Breast epithelium (tissue), 4 donors: ENCODE measurements at places on chromosomes 12 and 14. TPM values are rescaled to one million over a fixed set of nuclear protein-coding genes. Genes with fewer than 3 reads are reported as not detected.
A peak's percentile ranks its signal among the peaks of the same experiment; 100 is the strongest.

DNA sequence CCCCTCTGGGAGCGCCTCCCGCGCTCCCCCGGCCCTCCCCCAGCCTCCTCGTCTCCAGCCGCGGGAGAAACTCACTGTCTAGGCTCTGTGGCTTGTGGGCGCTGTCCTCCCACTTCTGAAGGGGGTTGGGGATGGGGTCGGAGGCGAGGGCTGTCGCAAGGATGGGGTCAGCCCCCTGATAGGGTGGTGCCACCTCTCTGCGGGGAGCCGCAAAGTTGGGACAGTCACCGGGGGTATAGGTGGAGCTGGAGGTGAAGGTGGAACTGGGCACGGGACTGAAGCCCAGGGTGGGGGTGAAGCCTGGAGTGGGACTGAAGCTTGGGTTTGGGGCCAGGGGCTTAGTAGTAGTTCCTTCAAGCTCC, 12.2 kb downstream of the TNFRSF1A start:
- DNase-seq: no peak
- peaks cover 14% of the 10 kb centered on the region for H3K36me3 ChIP-seq
- H3K27ac ChIP-seq: peak overlapping the region; percentile 82
- H3K4me3 ChIP-seq: no peak overlapping the region
- H3K4me1 ChIP-seq: peaks cover 15% of the 10 kb centered on the region
- H3K27me3 ChIP-seq: no peaks in the 10 kb centered on the region

The PSMC6 gene
- total RNA-seq: 78.3 TPM

GRCh38 chr12:92134638-92135274, 10.9 kb downstream of the BTG1 start:
- H3K27me3 ChIP-seq: no peaks in the 10 kb centered on the region
- peak overlapping the region; percentile 59 for H3K27ac ChIP-seq
- no peaks in the 10 kb centered on the region for H3K36me3 ChIP-seq
- H3K4me1 ChIP-seq: peaks cover 8% of the 10 kb centered on the region
- peak overlapping the region; percentile 37 for H3K4me3 ChIP-seq

DNA sequence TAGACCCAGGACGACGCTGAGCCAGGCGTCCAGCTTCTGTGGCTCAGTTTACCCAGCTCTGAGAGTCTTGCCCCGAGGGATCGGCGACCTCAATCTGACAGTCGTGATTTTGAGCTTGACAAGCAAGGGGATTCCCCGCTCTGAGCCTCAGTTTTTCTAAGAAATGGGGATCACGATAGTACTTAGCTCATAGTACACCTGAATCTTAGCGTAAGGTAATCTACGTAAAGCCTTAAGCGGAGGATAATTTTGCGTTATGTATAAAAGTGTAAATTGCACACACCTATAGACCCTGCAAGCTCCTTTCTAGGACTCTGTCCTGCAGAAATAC, 285 bp downstream of the MVK start:
- H3K4me1 ChIP-seq: peaks cover 16% of the 10 kb centered on the region
- H3K27ac ChIP-seq: peak overlapping the region; percentile 81
- DNase-seq: no peak
- no peaks in the 10 kb centered on the region for H3K27me3 ChIP-seq
- H3K4me3 ChIP-seq: peak overlapping the region; percentile 59

DNA sequence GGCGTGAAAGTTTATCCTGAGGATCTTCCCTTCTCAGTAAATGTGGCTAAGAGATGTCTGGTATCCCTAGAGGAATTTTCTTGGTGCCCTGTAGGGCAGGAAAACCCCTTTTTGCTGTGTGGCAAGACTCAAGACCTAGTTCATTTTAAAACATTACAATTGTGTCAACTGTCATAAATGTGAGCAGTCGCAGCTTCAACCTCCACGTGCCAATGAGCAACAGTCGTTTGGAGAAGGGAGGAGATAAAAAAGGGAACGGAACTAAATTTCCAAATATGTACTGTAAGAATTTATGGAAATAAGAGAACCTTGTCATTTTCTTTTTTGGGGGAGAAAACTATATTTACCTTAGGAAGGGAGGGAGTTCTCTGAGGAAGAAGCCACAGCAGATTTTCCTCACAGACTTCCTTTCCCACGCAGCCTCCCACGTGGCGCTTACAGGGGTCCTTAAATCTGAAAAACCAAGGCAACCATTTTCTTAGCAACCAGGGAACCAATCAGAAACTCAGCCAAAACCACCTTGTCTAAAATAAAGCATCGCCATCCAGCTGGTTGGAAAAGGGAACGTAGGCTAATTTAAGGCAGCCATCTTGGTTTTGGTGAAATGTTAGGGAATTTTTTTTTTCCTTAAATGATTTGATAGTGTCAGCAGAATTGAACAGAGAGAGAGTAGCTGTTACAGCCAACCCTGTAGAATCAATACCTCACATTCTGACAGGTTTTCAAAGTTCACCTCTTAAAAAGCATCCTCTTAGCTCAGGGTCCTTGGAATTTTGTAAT, 99.1 kb downstream of the FIGNL2 start:
- no peak overlapping the region for H3K27ac ChIP-seq
- H3K4me1 ChIP-seq: no peaks in the 10 kb centered on the region
- DNase-seq: no peak
- H3K27me3 ChIP-seq: no peaks in the 10 kb centered on the region

DNA sequence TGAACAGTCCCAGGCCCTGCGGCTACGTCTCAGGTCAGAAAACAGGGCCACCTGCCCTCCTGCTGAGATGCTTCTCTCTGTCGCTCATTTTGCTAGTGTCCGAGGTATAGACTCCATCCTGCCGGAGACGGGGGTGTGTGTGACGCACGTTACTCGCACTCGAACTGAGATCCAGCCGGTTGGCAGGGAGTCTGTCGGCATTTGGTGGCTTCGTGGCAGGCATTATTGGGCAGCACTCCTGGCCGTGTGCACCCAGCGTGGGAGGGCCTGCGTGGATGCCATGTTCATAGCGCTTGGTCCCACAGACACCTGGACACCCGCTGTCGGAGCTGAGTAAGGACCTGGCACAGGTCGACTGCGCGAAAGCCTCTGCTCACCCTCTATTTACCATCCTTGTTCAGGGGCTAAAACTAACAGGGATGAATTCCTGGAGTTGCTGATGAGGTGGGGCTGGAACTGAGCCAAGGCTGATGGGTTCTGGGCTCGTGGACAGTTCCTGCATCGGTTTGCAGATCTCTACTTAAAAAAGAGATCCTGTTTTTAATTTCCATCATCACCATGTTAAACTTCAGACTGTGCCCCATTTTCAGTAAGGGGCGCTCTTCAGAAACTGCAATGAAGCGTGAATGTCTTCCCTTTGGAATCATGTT, 28.6 kb downstream of the AACS start:
- H3K36me3 ChIP-seq: no peaks in the 10 kb centered on the region
- H3K27me3 ChIP-seq: no peaks in the 10 kb centered on the region
- H3K27ac ChIP-seq: no peak overlapping the region
- H3K4me3 ChIP-seq: no peak overlapping the region
- no peak for DNase-seq

DNA sequence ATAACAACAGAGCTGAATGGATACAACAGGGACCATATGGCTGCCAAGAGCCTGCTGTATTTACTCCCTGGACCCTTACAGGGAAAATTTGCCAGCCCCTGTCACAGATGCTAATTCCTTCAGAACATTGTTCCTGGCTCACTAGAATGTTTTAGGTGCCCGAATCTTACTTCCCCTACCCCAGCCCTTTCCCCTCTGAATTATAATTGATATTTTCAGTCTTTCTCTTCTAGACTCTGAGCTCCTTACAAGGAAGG, 235.3 kb downstream of the KSR2 start:
- no peak overlapping the region for H3K27ac ChIP-seq
- no peaks in the 10 kb centered on the region for H3K4me1 ChIP-seq
- H3K36me3 ChIP-seq: no peaks in the 10 kb centered on the region
- no peaks in the 10 kb centered on the region for H3K27me3 ChIP-seq

The SYT10 gene
- not detected for total RNA-seq

DNA sequence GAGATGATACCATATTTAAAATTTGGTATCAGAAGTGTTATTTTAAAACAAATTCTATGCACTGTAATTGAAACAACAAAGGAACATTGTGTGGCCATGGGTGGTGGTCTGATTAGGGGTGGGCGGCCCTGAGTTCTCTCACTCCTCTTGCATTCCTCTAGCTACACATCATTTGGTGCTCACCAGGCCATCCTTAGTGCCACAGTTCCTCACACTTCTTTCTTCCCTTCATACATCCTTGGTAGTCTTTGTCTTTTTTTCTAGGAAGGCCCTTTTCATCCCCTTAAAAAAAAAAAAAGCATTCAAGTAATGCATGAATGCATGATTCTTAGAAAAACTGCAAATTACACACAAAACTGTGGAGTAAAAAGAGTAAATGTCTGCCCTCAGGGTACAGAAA, 2.4 kb upstream of the MANSC4 start:
- H3K27me3 ChIP-seq: no peaks in the 10 kb centered on the region
- H3K4me1 ChIP-seq: peaks cover 4% of the 10 kb centered on the region
- no peak for DNase-seq
- H3K27ac ChIP-seq: peak overlapping the region; percentile 96

GRCh38 chr12:132103542-132104308, 40.4 kb downstream of the DDX51 start:
- DNase-seq: no peak
- H3K27me3 ChIP-seq: no peaks in the 10 kb centered on the region
- H3K4me3 ChIP-seq: no peak overlapping the region
- no peaks in the 10 kb centered on the region for H3K4me1 ChIP-seq
- no peaks in the 10 kb centered on the region for H3K36me3 ChIP-seq
- no peak overlapping the region for H3K27ac ChIP-seq

DNA sequence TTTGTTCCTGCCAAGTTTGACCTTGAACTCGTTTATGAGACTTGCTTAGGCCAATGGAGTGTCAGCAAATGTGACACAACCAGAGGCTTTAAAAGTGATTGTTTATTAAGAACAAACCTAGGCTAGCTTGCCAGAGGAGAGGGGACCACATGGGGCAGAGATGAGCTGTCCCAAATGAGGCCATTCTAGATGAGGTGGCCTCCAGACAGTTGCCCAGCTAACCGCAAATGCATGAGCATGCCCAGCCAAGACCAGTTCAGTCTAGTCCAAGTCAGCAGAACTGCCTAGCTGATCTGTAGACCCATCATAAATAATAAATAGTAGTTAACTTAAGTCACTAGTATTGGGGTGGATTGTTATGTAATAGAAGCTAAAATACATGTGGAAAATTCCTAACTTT, 172.8 kb upstream of the DYRK2 start:
- H3K4me1 ChIP-seq: no peaks in the 10 kb centered on the region
- no peak for DNase-seq
- no peaks in the 10 kb centered on the region for H3K36me3 ChIP-seq
- no peak overlapping the region for H3K4me3 ChIP-seq

The HOXC9 gene
- 4.6 TPM for total RNA-seq

DNA sequence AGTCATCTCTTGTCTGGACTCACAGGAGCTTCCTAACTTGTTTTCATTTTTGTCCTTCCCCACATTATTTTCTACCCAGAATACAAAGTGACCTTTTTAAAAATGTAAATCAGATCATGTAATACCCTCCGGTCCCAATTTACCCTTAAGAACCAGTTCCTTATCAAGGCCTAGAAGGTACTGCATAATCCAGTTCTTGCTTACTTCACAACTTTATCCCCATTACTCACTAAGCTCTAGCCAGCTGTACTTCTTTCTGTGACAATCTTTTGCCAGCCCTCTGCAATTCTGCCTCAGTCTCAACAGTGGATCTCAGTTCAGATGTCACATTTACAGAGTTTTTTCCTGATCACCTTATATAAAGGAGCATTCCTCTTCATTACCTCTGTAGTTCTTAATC, 11.6 kb downstream of the RAP1B start:
- H3K36me3 ChIP-seq: no peaks in the 10 kb centered on the region
- no peak for DNase-seq
- no peak overlapping the region for H3K27ac ChIP-seq
- no peaks in the 10 kb centered on the region for H3K27me3 ChIP-seq
- no peak overlapping the region for H3K4me3 ChIP-seq

GRCh38 chr14:100678469-100678828, 48.2 kb upstream of the DLK1 start:
- no peaks in the 10 kb centered on the region for H3K36me3 ChIP-seq
- no peak for DNase-seq
- H3K27ac ChIP-seq: peak overlapping the region; percentile 56
- H3K27me3 ChIP-seq: no peaks in the 10 kb centered on the region
- peaks cover 10% of the 10 kb centered on the region for H3K4me1 ChIP-seq
- no peak overlapping the region for H3K4me3 ChIP-seq

The OR6C2 gene
- total RNA-seq: not detected

DNA sequence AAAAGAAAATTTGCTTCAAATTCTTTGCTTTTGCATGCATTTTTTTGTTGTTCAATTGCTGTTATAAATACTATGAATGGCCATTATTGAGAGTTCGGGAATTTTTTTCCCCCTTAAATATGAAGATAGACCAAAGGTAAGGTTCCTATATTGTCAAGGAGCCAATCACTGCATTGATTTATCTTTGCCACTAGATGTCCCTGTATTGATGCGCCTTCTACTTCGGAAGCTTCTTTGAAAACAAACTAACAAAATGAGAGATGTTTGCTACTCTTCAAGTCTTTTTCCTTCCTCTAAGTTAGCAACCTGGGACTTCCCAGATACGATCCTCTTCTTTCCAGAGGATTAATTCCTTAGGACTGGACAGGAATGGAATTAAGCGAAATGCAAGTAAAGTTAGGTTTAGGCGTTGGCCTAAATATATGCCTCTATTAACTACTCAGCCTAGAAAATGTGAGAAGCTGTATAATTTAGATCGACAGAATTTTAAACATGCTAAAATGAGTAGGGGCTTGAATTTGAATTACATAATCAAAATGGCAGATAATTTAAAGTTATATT, 318.1 kb downstream of the AEBP2 start:
- no peak for DNase-seq
- no peaks in the 10 kb centered on the region for H3K4me1 ChIP-seq
- no peaks in the 10 kb centered on the region for H3K27me3 ChIP-seq
- no peak overlapping the region for H3K27ac ChIP-seq
- no peaks in the 10 kb centered on the region for H3K36me3 ChIP-seq
- H3K4me3 ChIP-seq: no peak overlapping the region

The TAS2R31 gene
- 6.9 TPM for total RNA-seq

GRCh38 chr14:105203057-105203531, 22.0 kb upstream of the NUDT14 start:
- H3K4me1 ChIP-seq: no peaks in the 10 kb centered on the region
- no peaks in the 10 kb centered on the region for H3K36me3 ChIP-seq
- H3K4me3 ChIP-seq: no peak overlapping the region
- peak; percentile 86 for DNase-seq

DNA sequence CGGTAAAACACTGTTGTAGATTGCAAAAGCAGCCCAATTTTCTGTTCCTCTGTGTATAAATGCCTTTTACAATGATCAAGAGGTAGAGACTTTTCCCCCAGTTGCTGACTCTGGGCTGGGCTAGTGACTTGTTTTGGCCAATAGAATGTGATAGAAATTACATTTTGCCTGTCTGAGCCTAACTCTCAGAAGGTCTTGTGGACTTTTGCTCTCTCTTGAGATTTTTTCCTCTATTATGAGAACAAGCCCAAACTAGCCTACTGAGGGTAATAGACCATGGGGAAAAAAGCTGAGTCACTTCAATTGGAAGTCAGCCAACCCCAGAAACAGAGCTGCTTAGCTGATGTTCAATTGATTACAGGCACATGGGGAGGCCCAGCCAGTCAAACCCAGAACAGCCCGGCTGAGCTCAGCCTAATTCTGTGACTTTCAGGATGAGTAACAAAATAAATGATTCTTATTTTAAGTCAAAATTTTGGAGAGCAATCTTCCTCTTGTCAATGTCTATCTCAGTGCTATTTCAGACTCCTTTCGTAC, 61.4 kb downstream of the MYF5 start:
- no peak overlapping the region for H3K4me3 ChIP-seq
- no peak for DNase-seq
- peak overlapping the region; percentile 62 for H3K27ac ChIP-seq
- H3K27me3 ChIP-seq: no peaks in the 10 kb centered on the region
- no peaks in the 10 kb centered on the region for H3K4me1 ChIP-seq
- no peaks in the 10 kb centered on the region for H3K36me3 ChIP-seq
